ENCODE measurements at places on chromosomes 16 and 17. TPM values are rescaled to one million over a fixed set of nuclear protein-coding genes. Genes with fewer than 3 reads are reported as not detected.

Gene ANKS4B
- not detected for total RNA-seq

Gene LITAFD
- total RNA-seq: not detected

Gene ABCA8
- total RNA-seq: not detected

Gene VTN
- not detected for total RNA-seq

Gene IRF8
- total RNA-seq: 30.3 TPM

Gene SMIM36
- total RNA-seq: not detected

Gene SMARCD2
- 109 TPM for total RNA-seq

Gene NARF
- total RNA-seq: 82.0 TPM

Gene TNRC6A
- 77.8 TPM for total RNA-seq

Gene IFI35
- 145 TPM for total RNA-seq

Gene CTRB1
- total RNA-seq: not detected

Gene ACSM2A
- not detected for total RNA-seq

Gene TMC6
- total RNA-seq: 701 TPM

Gene SOST
- not detected for total RNA-seq

Gene HNF1B
- not detected for total RNA-seq

Gene SPOP
- total RNA-seq: 80.9 TPM

Measured in naive thymus-derived CD4-positive, alpha-beta T cell (primary cell).